ENCODE measurements at places on chromosomes 16 and 17.

DNA sequence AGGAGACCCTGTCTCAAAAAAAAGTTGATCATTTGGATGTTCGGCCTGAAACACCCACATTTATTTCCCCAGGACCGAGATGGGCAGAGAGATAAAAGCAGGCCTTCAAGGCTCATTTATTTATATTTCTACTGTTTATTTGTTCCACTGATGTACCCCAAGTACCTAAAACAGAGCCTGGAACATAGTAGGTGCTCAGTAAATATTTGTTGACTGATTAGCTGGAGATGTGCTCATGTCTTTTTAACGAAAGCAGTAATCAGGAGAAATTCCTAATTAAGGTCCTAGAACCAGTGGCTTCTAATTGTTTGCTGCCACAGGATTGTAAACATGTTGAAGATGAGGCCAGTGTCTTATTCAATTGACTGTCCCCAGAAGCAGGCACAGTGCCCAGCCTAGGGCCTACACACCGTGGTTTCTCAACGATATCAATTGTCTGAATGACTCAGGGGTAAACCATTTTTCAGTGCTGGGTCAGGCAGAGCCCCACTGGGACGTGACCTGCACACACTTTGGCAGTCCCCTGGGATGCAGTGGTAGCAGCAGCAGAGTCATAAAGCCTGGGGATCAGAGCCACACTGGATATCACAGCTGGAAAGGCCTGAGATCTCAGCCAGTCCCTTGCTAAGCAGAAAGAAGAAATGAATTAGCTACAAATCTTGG lies 34.8 kb downstream of the SOST start:
- peak; percentile 90 for DNase-seq

DNA sequence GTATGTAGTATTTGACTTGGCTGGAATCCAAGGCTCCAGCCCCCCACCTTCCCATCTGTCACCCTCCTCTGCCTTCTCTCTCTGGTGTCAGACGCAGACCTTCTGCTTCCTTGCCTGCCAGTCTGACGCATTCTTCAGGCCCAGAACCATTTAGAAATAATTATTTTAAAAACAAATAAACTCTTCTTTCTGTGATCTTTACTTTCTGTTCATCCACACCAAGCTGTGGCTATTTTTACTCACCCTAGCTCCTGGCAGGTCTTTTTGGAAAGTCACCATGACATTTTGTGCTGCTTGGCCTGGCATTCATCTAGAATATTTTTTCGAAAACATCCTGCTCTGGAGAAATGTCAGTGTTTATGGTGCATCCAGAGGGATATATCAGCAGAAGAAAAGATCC lies 330.7 kb upstream of the ASIC2 start:
- no peak for DNase-seq

- no peak for DNase-seq
These were observed 177.2 kb downstream of the ENGASE start for GRCh38 chr17:79251824-79252223.

- DNase-seq = no peak
These were observed 9.7 kb downstream of the ZNHIT3 start for GRCh38 chr17:36496018-36496789.

GRCh38 chr16:2486645-2487516 lies 12.0 kb downstream of the TBC1D24 start:
- DNase-seq = no peak

- DNase-seq = no peak
These were observed 447.3 kb downstream of the HS3ST3B1 start for GRCh38 chr17:14748036-14748710.

DNA sequence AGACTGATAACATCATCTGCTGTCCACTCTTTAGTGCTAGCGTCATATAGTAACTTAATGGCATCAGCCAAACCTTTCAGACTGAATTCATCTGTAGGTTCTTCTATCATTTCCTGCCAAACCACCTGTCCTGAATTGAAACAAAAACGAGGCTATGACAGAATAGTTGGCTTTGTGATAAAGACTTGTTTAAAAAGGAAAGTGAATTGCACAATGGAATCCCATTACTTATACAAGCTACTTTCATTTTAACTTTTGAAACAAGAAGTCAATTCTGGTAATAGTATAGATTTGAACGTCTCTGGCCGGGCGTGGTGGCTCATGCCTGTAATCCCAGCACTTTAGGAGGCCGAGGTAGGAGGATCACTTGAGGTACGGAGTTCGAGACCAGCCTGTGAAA lies 18.2 kb downstream of the LASP1NB start:
- DNase-seq = no peak

GRCh38 chr16:27208081-27208680 lies 4.9 kb downstream of the KDM8 start:
- no peak for DNase-seq
